ENCODE measurements at places on chromosomes 16 and 17.

- no peak for DNase-seq
These were observed 91.5 kb downstream of the PARN start for GRCh38 chr16:14538604-14539003.

- no peak for DNase-seq
These were observed 43.4 kb downstream of the ZNF18 start for GRCh38 chr17:11953924-11954323.

GRCh38 chr17:53837131-53837530, 14.4 kb downstream of the KIF2B start:
- no peak for DNase-seq

DNA sequence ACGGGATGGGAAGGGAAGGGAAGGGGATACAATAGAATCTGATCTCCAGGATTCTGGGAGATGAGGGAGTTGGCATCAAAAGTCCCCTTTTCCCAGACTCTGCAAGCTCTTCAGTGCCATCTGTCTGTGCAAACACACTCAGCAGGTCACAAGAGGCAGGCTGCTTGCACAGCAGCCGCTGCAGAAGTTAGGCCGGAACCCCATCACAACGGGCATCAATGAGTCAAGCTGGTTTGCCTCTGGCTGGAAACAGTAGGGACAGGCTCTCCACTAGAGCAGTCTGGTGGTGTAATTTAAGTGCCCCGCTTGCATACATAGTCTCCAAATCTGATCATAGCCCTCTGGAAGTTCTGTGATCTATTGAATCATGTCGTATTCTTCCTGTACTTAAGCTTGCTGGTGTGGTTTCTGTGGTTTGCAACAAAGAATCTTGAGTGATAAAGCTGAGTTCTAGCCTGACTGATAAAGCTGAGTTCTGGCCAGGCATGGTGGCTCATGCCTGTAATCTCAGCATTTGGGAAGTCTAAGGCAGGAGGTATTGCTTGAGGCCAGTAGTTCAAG, 33.7 kb upstream of the KDM8 start:
- no peak for DNase-seq

DNA sequence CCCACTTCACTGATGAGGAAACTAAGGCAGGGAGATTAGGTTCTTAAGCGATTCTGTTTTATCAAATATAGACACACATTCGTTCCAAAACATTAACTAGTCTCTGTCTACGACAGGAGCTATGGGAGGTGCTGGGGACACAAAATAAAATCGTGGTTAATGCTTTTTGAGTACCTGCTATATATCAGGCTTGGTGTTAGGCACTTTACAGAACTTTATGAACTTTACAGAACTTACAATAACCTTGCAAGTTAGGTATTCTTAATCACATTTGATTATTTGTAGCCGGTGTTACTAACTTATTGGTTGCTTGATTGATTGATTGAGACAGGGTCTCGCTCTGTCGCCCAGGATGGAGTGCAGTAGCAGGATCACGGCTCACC, 538 bp upstream of the HEATR3 start:
- DNase-seq, result no peak

DNA sequence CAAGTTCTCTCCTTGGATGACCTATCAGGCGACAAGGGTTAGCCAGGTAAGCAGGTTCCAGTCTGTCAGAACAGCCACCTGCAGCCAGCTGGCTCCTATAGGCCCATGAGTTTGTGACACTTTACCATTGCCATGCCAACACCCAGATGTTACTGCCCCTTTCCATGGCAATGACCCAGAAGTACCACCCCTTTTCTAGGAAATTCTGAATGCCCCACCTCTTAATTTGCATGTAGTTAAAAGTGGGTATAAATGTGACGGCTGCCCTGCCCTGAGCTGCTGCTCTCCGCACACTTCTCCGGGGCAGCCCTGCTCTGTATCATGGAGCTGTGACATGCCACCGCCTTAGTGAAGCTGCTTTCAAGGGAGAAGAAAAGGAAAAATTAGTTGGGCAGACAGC, 10.0 kb upstream of the SECTM1 start:
- no peak for DNase-seq

DNA sequence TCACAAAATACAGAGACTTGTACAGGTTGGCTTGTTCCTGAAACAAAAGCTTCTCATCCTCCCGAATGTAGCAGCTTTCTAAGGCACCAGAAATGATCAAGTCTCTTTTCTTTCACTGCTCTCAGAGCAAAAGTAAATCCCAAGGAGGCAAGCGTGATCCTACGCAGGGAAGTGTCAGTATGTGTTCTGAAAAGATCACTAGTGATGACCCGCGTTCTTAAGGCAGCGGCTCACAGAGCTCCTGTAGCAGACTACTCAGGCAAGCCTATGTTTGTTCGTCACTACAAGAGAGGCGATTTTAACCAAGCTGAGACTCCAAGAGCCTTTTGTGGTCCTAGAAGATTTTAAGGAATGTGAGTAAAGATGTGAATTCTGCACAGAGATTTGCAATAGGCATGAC, 34.5 kb downstream of the WIPI1 start:
- no peak for DNase-seq

DNA sequence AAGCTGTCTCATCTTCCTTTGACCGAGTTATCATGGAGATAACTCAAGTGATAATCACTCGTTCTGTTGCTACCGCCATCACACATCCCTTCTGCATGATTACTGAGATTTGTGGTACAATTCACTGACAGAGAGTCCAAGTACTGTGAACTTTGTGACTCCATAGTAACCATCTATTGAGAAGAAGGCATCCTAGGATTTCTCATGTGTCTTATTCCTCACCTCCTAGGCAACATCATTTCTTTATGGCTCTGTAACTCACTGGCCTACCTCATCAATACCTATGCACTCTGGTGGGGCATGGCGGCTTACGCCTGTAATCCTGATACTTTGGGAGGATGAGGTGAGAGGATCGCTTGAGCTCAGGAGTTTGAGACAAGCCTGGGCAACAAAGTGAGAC, 19.4 kb downstream of the DRC7 start:
- DNase-seq, result no peak

- no peak for DNase-seq
These were observed 25.5 kb downstream of the TMEM235 start for GRCh38 chr17:78256707-78257591.

DNA sequence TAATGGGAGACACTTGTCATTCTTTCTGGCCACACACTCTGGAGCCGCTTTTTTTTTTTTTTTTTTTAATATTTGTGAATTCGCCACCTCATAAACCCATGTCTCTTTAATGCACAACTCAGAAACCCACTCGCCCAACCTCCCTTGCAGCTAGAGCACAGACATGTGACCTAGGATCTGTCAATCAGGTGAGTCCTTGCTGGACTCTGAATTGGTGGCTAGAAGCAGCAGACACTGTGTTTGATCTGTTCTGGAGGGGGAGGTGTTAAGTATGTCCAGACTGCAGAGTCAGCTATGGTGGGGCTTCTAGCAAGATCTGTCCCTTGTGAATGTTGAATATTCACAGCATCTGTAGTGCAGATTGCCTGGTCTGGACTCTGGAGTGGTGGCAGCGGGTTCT, 112.1 kb downstream of the PRKCB start:
- no peak for DNase-seq

DNA sequence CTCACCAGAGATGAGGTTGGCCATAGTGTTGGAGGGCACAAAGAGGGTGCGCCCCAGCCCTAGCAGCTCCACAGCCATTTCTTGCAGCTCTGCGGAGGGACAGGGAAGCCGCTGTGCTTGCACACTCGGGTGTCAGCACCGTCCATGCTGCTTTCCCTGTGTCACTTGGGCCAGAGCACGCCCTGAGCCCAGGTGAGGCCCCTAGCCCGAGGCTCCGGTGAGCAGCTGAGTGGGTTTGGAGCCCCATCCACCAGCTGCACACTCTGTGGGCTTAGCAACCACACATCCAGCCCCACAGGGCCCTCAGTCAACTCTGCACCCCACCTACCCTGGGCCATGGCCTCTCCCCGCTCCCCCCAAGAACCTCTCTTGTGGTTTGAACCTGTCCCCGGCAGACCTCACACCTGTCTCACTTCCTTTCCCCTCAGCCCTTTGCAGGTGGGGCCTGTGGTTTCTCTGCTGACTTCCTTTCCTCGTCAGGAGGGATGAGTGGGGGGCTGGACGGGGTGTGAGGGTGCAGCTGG, 20.7 kb downstream of the TMEM235 start:
- no peak for DNase-seq
